NCI-H524 (cell line): ENCODE measurements at places on chromosomes 11 and 22.

DNA sequence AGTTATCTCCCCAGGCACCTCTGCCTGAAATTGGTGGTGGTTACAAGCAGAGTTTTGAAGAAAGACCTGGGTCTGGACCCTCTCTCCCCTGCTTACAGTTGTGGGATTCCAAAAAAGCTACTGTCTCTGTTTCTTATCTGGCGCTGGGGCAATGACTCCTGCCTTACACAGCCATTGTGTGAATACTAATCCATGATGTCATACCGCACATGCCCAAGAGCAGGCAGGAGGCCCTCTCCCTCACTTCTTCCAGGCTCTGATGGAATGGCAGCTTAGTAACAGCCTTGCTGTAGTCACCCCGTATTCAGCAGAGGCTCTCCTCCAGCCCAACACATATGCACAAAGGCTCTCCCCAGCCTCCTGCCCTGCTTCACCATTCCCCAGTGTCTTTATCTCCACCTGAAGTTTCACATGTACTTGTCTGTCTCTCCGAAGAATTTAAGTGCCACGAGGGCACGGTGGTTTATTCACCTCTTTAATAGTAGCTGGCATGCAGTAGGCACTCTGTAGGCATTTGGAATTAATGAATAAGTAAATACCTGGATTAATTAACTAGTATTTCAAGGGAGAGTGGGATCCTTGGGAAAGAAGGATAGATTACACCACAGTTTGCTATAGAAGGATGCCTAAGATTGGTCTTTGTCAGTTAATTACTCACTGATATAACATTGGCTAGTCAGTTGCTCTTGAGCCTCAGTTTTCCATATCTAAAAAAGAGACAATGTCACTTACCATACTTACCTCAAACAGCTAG, 165.6 kb downstream of the ETS1 start:
- DNase-seq: no peak

GRCh38 chr22:30694171-30694639, 469 bp upstream of the OSBP2 start:
- peak; percentile 45 for DNase-seq

DNA sequence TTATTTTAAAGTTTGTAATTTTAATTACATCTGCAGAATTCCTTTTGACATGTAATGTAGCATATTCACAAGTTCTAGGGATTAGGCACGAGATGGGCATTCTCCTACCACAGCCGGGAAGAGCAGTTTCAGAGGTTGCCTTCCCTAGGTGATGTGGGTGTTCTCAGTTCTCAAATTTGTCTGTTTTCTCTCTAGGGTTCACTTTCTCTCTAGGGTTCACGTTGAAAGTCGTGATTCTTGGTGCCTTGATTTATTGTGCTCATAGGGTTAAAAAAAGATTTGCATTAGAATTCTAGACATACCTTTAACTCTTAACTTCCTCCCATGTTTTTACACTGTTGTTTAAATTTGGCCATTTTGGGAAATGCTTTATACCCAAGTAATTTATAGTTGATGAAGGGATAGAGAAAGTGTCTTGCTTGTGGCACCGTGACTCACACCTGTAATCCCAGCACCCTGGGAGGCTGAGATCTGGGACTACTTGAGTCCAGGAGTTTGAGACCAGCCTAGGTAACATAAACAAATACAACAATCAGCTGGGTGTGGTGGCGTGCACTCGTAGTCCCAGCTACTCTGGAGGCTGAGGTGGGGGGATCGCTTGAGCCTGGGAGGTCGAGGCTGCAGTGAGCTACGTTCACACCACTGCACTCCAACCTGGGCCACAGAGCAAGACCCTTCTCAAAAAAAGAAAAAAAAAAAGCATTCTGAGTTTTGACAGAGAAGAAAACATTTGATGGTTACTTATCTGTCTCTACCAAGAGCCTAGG, 3.6 kb downstream of the MED15 start:
- DNase-seq: no peak

GRCh38 chr22:38345782-38346181, 28.5 kb upstream of the CSNK1E start:
- DNase-seq: no peak

GRCh38 chr22:45088576-45088975, 75.1 kb upstream of the NUP50 start:
- no peak for DNase-seq

- peak; percentile 49 for DNase-seq
Observed at GRCh38 chr11:831118-831864, 1.5 kb upstream of the CD151 start.

GRCh38 chr11:64400102-64400501, 41.1 kb downstream of the RPS6KA4 start:
- no peak for DNase-seq

- DNase-seq: peak; percentile 80
Observed at GRCh38 chr22:19962246-19962908, 20.8 kb upstream of the TXNRD2 start.
